Thoracic aorta (tissue), 2 donors: ENCODE measurements at places on chromosomes 16 and 17.

GRCh38 chr16:11677959-11678881, 10.0 kb downstream of the SNN start:
- no peak for DNase-seq

GRCh38 chr16:21590287-21590686, 9.1 kb upstream of the METTL9 start:
- no peak for DNase-seq

- no peak for DNase-seq
These were observed 115.1 kb downstream of the PPM1E start for GRCh38 chr17:58870747-58871146.

- no peak for DNase-seq
These were observed 35.5 kb upstream of the CDC42EP4 start for GRCh38 chr17:73347351-73347750.

GRCh38 chr17:70134042-70134441, 35.3 kb upstream of the KCNJ2 start:
- no peak for DNase-seq

- DNase-seq: no peak
These were observed 52.2 kb downstream of the TBC1D16 start for GRCh38 chr17:79983456-79983855.

GRCh38 chr17:45270828-45271418, 9.0 kb upstream of the SPATA32 start:
- no peak for DNase-seq

- no peak for DNase-seq
These were observed 794 bp downstream of the ANKS3 start for GRCh38 chr16:4733211-4733742.

DNA sequence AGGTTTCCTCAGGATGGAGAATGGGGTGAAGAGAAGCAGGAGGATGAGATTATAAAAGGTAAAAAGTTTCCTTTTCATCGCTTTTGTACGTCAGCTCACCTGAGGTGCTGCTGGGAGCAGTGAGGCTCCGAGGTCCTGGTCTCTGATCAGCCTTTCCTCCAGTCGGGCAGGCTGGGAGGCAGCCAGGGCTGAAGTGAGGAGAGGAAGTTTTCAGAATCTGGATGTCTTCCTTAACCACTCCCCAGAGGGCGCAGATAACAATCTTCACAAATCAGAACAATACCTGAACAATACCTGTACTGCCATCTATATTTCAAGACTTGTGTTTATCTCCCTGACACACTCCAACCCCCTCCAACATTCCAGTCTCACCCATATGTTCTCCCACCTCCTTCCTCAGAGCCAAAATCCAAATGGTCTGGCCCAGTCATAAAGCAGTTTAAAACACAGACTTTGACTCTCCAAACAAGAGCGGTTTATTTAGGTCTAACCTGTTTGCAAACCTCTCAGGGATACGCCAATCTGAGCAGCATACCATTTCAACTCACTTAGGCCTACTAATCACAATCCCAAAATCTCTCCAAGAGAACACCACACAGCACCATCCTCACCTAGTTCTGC, 6.8 kb downstream of the ZNF18 start:
- no peak for DNase-seq

GRCh38 chr16:85718682-85719081, 29.9 kb upstream of the GINS2 start:
- no peak for DNase-seq

GRCh38 chr17:1484060-1484535, 8.4 kb downstream of the MYO1C start:
- no peak for DNase-seq

GRCh38 chr16:57366544-57367040, 5.7 kb upstream of the CX3CL1 start:
- no peak for DNase-seq

DNA sequence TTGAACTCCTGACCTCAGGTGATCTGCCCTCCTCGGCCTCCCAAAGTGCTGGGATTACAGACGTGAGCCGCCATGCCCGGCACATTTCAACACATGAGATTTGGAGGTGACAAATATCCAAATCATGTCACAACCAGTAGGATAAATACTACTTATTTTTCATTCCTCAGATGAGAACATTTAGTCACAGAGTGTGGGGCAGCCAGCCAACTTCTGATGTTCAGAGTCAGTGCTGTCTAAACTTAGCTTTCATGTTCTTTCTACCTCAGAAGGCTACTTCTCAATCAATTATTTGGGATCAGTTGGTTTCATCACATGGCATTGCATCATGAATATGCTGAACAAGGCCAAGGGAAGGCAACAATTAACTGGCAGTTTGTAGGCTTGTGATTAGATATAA, 134.5 kb downstream of the CDH13 start:
- DNase-seq: peak; percentile 90

DNA sequence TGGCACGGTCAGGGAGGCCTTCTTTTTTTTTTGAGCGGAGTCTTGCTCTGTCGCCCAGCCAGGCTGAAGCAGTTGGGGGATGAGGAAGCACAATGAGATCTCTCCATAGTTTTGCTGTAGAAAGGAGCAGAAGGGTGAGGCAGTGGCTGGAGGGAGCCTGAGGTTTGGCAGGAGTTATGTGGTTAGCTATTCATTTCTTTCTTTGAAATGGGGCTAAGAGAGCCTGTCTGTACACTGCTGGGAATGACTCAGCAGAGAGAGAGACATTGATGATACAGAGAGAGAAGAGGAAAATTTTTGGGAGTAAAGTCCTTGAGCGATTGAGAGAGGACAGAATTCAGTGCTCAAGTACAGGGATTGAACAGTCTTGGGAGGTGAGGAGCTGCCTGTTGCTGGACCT, 22.1 kb downstream of the NOS2 start:
- DNase-seq: no peak

DNA sequence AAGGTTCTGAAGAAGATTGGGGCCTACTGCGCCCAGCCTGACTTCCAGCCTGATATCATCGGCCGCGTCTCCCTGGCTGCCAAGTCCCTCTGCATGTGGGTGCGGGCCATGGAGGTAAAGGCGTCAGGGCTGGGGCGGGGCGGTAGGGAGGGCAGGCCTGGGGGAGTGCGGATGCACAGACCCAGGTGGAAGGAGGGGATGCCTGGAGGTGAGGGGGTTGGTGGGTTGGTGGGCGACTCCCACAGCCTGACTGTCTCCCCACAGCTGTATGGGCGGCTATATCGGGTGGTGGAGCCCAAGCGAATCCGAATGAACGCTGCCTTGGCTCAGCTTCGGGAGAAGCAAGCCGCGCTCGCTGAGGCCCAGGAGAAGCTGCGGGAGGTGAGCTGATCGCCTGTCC, 26.8 kb upstream of the KDM6B start:
- DNase-seq: no peak

DNA sequence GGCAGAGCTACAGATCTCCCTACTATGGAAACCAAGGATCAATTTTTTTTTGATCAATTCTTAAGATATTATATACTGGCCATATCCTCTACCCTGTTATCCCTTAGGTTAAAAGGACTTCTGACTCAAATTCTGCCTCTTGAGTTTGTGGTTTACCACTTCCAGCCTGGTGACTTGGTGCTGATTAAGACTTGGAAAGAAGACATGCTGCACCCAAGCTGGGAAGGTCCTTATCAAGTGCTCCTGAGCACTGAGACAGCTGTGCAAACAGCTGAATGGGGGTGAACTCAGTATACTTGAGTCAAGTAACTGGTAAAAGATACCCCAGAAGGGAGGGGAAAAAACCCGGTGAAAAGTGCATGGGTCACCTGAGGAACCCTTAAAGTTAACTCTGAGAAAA, 20.5 kb upstream of the SPACA3 start:
- no peak for DNase-seq

DNA sequence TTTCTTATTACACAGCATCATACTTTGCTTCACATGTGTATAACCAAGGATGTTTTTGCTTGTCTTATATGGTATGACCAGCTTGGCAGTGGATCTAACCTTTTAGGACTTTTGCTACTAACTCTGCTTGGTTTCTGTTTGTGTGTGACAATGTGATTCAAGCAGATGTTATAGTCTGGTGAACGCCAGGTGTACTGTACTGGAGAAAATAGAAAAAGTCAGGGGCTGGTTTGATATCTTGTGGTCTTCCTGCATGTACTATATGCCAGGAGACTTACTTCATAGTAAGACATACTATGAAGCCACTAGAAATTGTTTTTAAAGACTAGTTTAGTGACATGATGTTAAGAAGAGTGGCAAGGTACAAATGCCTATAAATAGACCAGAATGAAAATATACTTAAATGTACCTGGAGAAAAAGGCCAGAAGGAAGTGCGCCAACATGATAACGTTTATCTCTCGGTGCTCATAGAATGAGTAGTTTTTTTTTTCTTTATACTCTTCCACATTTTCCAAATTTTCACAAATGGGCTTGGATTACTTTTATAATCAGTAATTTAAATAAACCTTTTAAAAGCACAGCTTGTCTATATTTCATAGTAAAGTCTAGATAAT, 112.3 kb downstream of the PRKCA start:
- no peak for DNase-seq
